ENCODE measurements at places on chromosomes 5 and 9.

DNA sequence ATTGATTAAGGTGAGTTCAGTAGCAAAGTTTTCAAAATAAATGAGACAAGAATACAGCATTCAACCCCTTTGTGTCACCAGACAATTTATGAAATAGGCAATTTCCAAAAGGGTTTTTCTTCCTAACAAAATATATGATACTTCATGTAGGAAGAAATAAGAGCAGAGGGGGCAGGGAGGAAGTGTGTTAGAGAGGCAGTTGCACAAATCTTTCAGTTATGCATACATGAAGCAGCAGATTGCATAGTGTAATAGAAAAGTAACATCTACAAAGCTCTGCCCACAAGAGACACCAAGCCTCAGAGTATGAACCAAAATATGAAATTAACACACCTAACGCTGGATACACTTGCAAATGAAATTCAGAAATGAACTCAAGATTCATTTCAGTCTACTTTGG, 157.0 kb downstream of the DENND1A start:
- no peak for DNase-seq

DNA sequence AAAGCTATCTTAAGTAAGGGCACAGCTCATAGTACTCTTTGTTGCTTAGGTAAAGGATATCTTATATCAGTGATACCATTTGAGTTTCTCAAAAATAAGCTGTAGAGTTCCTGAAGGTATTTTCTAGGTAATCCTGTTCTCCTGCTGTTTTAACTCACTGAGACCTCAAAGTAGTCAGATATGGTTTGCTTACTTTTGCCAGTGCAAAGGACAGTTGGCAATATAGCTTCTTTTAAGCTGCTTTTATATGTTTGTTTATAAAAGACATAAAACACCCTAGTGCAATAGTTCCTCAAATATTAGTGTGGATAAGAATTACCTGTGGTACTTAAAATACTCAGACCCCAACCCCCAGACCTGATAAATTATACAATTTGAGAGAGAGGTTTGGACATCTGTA, 12.1 kb downstream of the NCBP1 start:
- DNase-seq, result no peak

- DNase-seq, result no peak
Measured at GRCh38 chr5:55988979-55989638, 5.7 kb downstream of the IL6ST start.

- DNase-seq, result no peak
Measured at GRCh38 chr5:16975950-16976624, 40.0 kb upstream of the MYO10 start.

DNA sequence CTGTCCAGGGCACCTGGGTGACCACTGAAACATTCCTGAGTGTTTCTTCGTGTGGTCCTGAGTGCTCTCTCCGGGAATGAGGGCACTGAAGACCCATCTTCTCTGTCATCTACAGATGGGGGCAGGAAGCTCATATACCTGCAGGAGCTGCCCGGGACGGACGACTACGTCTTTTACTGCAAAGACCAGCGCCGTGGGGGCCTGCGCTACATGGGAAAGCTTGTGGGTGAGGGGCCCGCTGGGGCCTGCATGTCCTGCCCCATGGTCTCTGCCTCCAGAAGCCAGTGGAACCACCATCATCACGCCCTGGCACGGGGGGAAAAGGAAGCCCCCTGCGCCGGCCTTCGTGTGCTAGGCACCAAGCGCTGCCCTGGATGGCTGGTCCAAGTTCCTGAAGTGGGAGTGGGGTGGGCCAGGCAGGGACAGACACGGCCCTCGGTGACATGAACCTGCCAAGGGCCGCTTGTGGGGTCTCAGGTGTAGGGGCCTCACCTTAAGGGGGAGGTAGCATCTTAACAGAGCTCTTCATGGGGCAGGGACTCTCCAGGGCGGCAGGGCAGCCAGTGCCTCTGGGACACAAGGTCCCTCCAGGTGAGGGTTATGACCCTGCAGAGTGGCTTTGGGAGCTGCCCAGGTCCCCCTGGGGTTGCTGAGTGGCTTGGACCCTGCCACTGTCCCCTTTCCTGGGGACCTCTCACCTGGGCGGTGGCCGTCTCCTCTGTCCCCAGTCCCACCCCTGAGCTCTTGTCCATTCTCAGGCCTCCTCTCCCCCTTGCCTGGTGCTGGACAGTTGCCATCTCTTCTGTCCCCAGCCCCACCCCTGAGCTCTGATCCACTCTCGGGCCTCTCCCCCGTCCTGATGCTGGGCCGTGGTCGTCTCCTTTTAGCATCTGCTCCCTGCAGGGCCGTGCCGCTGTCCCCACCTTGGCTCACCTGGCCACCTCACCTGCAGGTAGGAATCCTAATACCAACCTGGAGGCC, 2.1 kb downstream of the OBP2A start:
- DNase-seq, result no peak

- DNase-seq, result no peak
Measured at GRCh38 chr5:130974021-130974683, 190.9 kb downstream of the HINT1 start.

DNA sequence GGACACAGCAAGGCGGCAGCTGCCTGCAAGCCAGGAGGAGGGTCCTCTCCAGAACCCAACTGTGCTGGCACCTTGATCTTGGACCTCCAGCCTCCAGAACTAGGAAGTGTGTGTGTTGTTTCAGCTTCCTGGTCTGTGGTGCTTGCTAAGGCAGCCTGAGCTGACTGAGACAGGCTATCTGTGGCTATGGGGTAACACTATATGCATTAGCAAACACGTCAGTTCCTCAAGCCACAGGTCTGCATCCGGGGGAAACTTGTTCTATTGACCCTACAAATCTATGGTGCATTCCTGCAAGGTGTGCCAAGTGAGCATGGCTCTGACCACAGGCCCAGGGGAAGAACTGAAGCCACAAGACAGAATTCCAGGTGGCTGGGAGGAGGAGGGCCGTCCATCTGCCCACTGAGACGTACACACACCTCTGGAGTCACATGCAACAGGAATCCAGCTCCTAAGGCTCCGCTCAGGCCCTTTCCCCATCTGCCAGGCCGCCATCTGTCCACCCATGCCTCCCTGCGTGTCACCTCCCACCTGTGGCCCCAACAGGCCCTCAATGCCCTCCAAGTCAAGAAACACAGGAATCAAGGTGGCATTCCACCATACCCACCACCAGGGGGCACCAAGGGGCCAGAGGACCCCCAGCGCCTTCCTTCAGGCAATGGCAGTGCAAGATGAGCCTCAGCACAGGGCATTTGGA, 174.9 kb downstream of the ROR2 start:
- DNase-seq, result peak; percentile 5

GRCh38 chr5:103090791-103091190, 29.1 kb downstream of the GIN1 start:
- DNase-seq, result no peak

- no peak for DNase-seq
Measured at GRCh38 chr9:84317563-84317962, 23.0 kb downstream of the SLC28A3 start.

DNA sequence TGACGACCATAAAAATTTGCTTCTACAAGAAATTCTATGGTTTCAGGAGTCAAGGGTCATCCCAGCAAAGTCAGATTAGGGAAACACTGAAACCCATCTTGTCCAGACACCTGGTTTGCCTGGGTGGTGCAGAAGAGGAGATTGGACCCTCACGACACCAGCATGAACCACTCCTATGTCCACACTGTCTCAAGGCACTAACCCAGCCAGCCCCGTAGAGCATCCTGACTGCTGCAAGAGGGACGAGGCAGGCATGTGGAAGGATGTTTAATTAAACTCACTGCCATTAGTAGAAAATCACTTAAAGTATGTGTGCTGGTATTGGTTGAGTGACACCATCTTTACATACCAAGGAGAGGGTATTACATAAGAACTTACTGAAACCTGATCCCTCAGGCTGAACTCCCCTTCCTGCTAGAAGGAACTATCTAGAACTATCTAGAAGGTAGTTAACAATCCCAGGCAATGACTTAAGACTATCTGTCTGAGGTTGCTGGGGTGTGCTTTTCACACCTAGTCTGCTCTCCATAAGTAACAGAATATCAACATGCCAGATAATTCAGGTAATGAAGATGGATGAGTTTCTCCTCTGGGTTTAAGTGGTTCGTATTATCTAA, 93.6 kb downstream of the SEMA6A start:
- DNase-seq, result no peak

DNA sequence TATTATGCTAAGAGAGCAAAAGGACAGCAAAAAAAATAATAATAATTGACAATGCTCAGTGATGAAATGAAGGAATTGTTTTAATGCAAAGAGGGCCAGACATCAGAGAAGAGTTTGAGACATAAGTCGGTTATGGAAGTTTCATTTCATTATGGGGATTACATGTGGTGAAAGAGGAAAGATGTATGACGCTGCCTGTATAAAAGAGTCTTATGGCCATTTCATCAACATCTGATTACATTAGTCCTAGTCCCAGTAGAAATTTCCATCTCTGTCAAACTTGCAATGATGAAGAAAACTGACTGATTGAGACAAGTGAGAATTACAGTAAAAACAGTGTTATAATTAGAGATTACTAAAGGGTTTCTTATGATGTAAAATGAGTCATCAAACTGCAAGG, 900.6 kb upstream of the CDH9 start:
- DNase-seq, result no peak

GRCh38 chr9:97848215-97848479, 4.9 kb upstream of the FOXE1 start:
- no peak for DNase-seq

GRCh38 chr5:27311544-27311943, 273.2 kb upstream of the CDH9 start:
- DNase-seq, result no peak

DNA sequence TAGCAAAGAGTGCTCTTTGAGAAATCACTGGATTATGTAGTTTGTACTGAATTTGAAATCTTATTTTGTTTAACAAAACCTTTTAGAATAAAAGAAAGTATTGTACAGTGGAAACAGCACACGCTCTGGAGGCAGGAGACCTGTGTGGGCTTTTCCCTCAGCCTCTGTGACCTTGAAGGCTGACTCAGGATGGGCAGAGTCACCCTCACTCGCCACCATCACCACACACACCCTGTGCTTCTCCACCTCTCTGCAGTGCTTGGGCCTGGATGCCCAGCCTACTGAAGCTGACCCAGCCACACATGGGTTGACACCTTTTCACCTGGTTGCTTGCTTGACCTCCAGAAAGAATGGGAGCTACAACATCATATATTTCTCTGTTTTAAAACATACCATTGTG, 19.6 kb downstream of the ANGPTL2 start:
- DNase-seq, result no peak

- DNase-seq, result no peak
Measured at GRCh38 chr5:116605310-116606070, 30.9 kb upstream of the SEMA6A start.

GRCh38 chr9:37029776-37030610, 4.1 kb downstream of the PAX5 start:
- DNase-seq, result no peak
